Astrocyte (in vitro differentiated cells and primary cell): ENCODE measurements at places on chromosomes 5 and 9. TPM values are rescaled to one million over a fixed set of nuclear protein-coding genes. Genes with fewer than 3 reads are reported as not detected.
A peak's percentile ranks its signal among the peaks of the same experiment; 100 is the strongest.

DNA sequence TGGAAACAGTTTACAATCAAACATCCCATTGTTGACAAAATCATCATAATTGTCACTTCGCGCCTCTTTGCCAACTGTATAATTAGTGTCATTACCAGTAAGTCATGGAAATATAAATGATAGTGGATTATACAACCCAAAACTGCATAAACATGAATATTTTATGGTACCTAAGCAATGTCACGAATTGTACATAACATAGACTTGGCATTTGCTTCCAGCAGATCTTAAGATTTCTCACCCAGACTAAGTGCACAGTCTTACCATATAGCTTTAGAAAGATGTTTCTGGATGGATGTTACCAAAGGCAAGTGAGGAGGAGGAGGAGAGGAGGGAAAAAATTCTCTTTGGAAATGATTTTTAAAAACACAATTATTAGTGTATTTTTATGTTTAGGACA lies 113.4 kb upstream of the TAS2R1 start:
- DNase-seq, result no peak

DNA sequence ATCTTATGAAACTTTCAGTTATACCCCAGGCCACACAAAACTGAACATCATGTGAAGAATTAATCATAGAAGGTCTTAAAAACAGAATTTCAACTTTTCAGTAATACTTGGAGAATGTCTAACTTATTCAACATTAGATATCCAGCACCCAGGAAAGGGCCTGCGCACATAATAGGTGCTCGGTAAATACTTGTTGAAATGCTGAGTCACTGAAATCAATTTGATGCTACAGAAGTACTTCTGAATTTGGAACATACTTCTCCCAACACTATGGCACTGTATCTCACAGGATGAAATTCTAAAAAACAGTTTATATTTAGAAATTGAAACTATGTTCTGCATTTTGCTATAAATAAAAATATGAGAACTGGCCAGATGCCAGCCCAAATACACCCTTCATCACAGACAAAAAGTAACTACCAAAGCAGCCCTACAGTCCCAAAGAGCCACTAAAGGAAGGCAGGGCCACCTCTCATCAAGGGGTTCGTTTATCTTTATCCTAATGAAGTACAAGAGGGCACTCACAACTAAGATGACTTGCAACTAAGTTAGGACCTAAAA lies 26.5 kb downstream of the MRPS27 start:
- no peak for DNase-seq

DNA sequence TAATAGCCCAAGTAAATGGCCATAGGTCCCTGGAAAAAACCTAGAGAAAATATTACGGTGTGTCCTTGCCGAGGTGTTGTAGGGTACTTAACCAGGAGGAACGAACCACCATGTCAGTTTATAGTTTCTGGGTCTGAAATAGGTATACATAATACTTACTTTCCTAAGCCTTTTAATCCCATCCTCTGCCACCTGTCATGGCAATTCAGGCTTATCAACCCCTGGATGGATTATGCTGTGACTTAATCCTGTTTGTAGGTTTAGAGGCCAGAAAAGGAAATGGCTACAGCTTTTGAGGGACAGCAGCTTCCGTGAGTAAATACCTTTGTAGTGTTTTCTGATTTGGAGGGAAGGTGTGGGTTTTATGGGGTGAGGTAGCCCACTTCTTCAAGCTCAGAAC lies 89.1 kb upstream of the PTPRD start:
- no peak for DNase-seq

- no peak for DNase-seq
These were observed 227.3 kb upstream of the ITGA1 start for GRCh38 chr5:52560366-52560765.

GRCh38 chr5:95686651-95687050 lies 3.9 kb upstream of the SPATA9 start:
- DNase-seq, result peak; percentile 22

LCN2 gene
- not detected in 2 replicates for total RNA-seq

ZNF354B gene
- 9.5 and 9.8 TPM in 2 replicates for total RNA-seq

GRCh38 chr5:97550164-97550563 lies 367.1 kb upstream of the RIOK2 start:
- DNase-seq, result peak; percentile 63

ZDHHC11 gene
- 10.3 and 15.9 TPM in 2 replicates for total RNA-seq

- peak; percentile 61 for DNase-seq
These were observed 101.6 kb upstream of the SSBP2 start for GRCh38 chr5:81852291-81853029.

DNA sequence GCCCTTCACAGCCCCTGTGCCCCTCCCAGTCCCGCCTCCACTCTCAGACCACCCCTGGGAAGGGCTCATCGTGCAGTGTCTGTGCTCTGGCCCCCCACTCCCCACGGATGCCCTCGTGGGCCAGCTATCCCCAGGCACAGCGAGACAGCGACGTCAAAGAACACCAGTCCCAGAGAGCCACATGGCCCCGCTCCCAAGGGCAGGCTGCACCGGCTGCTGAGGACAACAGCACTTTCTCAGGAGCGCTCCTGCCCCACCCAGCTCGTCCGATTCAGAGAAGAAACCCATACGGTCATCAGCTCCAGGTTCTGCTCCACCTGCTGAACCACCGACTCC lies 4.8 kb upstream of the SNAPC4 start:
- DNase-seq, result no peak

CNTFR gene
- 6.6 and 7.4 TPM in 2 replicates for total RNA-seq

CCL19 gene
- total RNA-seq, result not detected in 2 replicates

FRMD3 gene
- total RNA-seq, result 0.29 and 0.39 TPM in 2 replicates

GRXCR2 gene
- not detected in 2 replicates for total RNA-seq

- no peak for DNase-seq
These were observed 787.1 kb upstream of the CTNND2 start for GRCh38 chr5:12691330-12691729.
